ENCODE measurements at places on chromosomes 7 and 10.

DNA sequence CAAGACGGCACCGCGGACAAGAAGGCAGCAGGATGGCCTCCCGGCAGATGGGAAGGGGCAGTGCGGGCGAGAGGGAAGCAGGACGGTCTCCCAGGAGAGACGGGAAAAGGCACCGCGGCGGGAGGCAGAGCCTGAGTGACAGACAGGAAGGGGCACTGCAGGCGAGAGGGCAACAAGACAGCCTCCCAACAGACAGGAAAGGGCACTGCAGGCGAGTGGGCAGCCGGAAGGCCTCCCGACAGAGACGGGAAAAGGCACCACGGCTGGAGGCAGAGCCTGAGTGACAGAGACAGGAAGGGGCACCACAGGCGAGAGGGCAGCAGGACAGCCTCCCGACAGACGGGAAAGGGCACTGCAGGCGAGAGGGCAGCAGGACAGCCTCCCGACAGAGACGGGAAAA, 32.6 kb downstream of the ESYT2 start:
- no peaks in the 10 kb centered on the region for H3K27me3 ChIP-seq
- no peak overlapping the region for H3K27ac ChIP-seq
- H3K36me3 ChIP-seq = peaks cover 10% of the 10 kb centered on the region
- H3K4me1 ChIP-seq = peaks cover 15% of the 10 kb centered on the region
- H3K4me3 ChIP-seq = no peak overlapping the region

DNA sequence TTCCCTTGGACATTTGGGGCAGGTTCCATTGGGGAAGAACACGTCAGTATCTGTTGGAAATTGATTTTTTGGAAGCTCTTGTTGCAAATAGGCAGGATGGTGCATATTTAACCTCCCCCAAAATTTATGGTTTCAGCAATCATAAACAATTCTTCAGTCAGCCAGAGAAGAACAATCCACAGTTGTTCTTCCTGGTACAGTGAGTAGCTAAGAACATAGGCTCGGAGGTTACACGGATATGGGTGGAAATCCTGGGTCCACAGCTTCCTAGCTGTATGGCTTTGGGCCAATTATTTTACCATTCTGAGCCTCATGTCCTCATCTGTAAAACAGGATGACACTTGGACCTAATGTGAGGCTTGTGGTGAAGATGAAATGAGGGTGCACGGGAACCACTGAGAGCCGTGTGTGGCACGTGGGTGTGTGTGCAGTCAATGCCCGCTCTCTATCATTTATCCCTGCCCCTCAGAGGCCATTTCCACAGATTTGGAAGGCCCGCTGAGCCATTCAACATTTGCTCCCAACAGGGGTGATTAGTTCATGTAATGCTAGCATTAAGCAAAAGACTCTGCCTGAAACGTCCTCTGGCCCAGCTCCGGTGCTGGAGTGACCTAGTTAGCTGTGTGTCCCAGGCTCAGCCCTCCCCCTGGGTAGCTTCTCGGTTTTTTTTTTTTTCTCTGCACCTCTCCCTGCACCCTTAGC, 9.7 kb downstream of the CAMK1D start:
- H3K27me3 ChIP-seq = no peaks in the 10 kb centered on the region
- H3K36me3 ChIP-seq = peaks cover 18% of the 10 kb centered on the region
- H3K4me3 ChIP-seq = peak overlapping the region; percentile 11
- no peak overlapping the region for H3K27ac ChIP-seq
- H3K4me1 ChIP-seq = peaks cover 36% of the 10 kb centered on the region

- peaks cover 7% of the 10 kb centered on the region for H3K4me1 ChIP-seq
- H3K4me3 ChIP-seq = peak overlapping the region; percentile 84
- peaks cover 9% of the 10 kb centered on the region for H3K27me3 ChIP-seq
- no peak overlapping the region for H3K27ac ChIP-seq
These were observed 99.5 kb downstream of the HIP1 start for GRCh38 chr7:75639071-75639885.

GRCh38 chr7:80247144-80247543, 112.5 kb downstream of the GNAI1 start:
- no peaks in the 10 kb centered on the region for H3K36me3 ChIP-seq
- H3K4me1 ChIP-seq = no peaks in the 10 kb centered on the region
- H3K27ac ChIP-seq = no peak overlapping the region

GRCh38 chr10:89216056-89216455, 8.9 kb upstream of the CH25H start:
- H3K27ac ChIP-seq = no peak overlapping the region
- H3K36me3 ChIP-seq = peaks cover 3% of the 10 kb centered on the region
- H3K4me1 ChIP-seq = peaks cover 12% of the 10 kb centered on the region
- peaks cover 3% of the 10 kb centered on the region for H3K27me3 ChIP-seq
- H3K4me3 ChIP-seq = no peak overlapping the region
- no peak for DNase-seq

GRCh38 chr7:25586513-25586912, 358.2 kb upstream of the NPVF start:
- H3K36me3 ChIP-seq = no peaks in the 10 kb centered on the region
- H3K27ac ChIP-seq = no peak overlapping the region
- no peaks in the 10 kb centered on the region for H3K27me3 ChIP-seq

- peaks cover 1% of the 10 kb centered on the region for H3K36me3 ChIP-seq
- H3K4me3 ChIP-seq = no peak overlapping the region
- no peaks in the 10 kb centered on the region for H3K27me3 ChIP-seq
- no peak for DNase-seq
- H3K4me1 ChIP-seq = no peaks in the 10 kb centered on the region
These were observed 35.2 kb downstream of the RNF133 start for GRCh38 chr7:122663733-122664132.

- no peak overlapping the region for H3K4me3 ChIP-seq
- H3K27me3 ChIP-seq = no peaks in the 10 kb centered on the region
- H3K4me1 ChIP-seq = peaks cover 44% of the 10 kb centered on the region
- no peak for DNase-seq
- peaks cover 13% of the 10 kb centered on the region for H3K36me3 ChIP-seq
- H3K27ac ChIP-seq = no peak overlapping the region
These were observed 79.5 kb downstream of the AOAH start for GRCh38 chr7:36644625-36645422.

DNA sequence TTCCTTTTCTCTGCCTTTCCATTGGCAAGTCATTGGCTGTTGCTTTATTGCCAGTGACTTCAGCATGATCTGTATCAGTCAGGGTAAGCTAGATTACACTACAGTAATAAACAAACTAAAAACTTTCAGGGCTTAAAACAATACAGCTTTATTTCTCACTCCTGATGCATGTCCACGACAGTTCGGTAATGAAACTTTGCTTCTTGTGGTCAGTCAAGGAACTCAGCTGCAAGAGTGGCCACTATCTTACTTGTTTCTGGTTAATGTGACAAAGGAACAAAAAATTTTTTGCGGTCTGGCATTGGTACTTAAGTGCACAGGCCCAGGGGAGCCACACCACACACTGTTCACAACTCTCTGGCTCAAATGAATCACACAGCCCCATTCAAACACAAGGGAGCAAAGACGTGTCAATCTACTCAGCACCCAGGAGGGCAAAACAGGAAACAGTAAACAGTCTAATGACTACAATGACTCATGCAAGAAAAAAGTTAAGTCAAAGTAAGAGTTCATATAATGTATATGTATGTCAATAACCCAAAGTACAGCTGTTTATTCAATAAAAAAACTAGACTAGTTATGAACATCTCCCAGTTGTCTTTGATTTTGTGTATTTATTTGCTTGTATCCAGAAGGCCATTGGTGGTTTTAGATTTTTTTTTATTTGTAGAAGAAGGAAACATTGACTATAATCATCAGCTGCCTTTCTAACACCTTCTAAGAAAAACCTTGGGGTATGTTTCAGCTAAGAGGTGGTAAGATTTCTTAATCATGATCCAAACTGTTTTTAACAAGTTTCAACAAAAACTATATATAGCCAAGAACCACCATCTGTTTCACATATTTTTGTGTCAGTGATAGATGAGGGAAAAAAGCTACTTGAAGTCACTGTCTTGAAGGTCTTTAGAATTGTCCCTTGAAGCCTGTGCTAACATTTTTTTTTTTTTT, 134.4 kb upstream of the FAM3C start:
- H3K36me3 ChIP-seq = peaks cover 5% of the 10 kb centered on the region
- DNase-seq = peak; percentile 58
- H3K27me3 ChIP-seq = peaks cover 20% of the 10 kb centered on the region
- peak overlapping the region; percentile 29 for H3K4me3 ChIP-seq

GRCh38 chr7:100825215-100825671, 2.1 kb downstream of the EPHB4 start:
- peaks cover 19% of the 10 kb centered on the region for H3K4me1 ChIP-seq
- no peak overlapping the region for H3K4me3 ChIP-seq
- H3K27me3 ChIP-seq = peaks cover 41% of the 10 kb centered on the region
- H3K36me3 ChIP-seq = peaks cover 2% of the 10 kb centered on the region
- no peak for DNase-seq

GRCh38 chr7:111265394-111265793, 174.5 kb downstream of the LRRN3 start:
- peaks cover 8% of the 10 kb centered on the region for H3K36me3 ChIP-seq
- DNase-seq = no peak
- H3K4me1 ChIP-seq = peaks cover 4% of the 10 kb centered on the region
- H3K27me3 ChIP-seq = no peaks in the 10 kb centered on the region

GRCh38 chr7:158508802-158509385, 78.7 kb downstream of the PTPRN2 start:
- no peak for DNase-seq
- H3K27me3 ChIP-seq = peaks cover 15% of the 10 kb centered on the region
- no peaks in the 10 kb centered on the region for H3K4me1 ChIP-seq
- H3K36me3 ChIP-seq = no peaks in the 10 kb centered on the region
- no peak overlapping the region for H3K4me3 ChIP-seq

DNA sequence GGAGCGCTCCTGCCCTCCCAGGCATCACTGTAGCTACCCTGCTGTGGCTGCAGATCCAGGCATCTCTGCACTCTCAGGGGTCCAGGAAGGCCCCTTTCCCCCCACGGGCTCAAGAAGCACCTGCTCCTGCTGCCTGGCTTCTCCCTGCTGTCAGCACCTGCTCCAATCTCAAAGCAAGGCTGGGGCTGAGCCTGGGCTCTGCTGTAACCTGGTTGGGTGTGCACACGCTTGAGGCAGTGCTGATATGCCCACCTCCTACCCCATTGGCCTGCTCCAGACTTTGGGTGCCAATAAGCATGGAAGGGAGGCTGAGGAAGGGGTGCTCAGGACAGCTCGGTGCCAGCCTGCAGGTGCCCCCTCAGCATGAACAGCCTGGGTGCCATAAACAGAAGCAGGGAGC, 185.0 kb downstream of the ZNF438 start:
- H3K36me3 ChIP-seq = peaks cover 5% of the 10 kb centered on the region
- no peak overlapping the region for H3K4me3 ChIP-seq
- no peak overlapping the region for H3K27ac ChIP-seq
- no peak for DNase-seq

GRCh38 chr7:135253851-135254771, 20.5 kb downstream of the STRA8 start:
- H3K27me3 ChIP-seq = no peaks in the 10 kb centered on the region
- DNase-seq = no peak
- no peak overlapping the region for H3K4me3 ChIP-seq
- peaks cover 11% of the 10 kb centered on the region for H3K4me1 ChIP-seq
- H3K36me3 ChIP-seq = no peaks in the 10 kb centered on the region
- H3K27ac ChIP-seq = no peak overlapping the region

GRCh38 chr10:43000651-43001426, 76.0 kb upstream of the RET start:
- H3K36me3 ChIP-seq = no peaks in the 10 kb centered on the region
- no peak for DNase-seq
- no peaks in the 10 kb centered on the region for H3K4me1 ChIP-seq
- no peak overlapping the region for H3K27ac ChIP-seq

DNA sequence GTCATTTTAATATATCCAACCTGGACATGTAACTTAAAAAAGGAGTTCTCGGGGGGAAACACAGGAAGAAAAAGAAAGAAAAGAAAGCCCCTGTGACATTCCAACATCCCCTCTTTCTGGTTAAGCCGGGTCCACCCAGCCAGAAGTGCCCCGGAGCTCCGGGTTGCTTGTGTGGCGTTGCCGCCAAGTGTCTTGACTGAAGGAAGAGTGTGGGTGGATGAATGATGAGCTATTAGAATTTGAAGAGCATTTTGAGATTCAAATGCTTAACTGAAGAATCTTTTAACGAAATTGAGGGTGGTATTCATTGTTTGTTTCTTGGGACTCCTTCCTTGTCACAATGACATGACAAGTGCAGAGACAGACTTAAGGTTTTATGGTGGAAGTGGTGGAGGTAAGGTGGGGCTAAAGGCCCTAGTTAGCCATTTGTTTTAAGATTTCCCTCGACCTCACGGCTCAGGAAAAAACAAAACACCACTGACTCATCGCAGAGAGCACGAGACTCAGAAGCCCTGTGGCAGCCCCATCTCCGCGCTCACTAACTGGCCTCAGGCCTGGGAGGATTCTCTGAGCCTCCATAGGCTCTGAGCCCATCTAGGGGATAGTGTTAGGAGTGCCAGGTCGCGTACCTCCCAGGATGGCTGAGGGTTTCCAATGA, 1.8 kb upstream of the GLI3 start:
- H3K36me3 ChIP-seq = no peaks in the 10 kb centered on the region
- no peak overlapping the region for H3K4me3 ChIP-seq
- H3K27ac ChIP-seq = no peak overlapping the region
- peaks cover 7% of the 10 kb centered on the region for H3K4me1 ChIP-seq

DNA sequence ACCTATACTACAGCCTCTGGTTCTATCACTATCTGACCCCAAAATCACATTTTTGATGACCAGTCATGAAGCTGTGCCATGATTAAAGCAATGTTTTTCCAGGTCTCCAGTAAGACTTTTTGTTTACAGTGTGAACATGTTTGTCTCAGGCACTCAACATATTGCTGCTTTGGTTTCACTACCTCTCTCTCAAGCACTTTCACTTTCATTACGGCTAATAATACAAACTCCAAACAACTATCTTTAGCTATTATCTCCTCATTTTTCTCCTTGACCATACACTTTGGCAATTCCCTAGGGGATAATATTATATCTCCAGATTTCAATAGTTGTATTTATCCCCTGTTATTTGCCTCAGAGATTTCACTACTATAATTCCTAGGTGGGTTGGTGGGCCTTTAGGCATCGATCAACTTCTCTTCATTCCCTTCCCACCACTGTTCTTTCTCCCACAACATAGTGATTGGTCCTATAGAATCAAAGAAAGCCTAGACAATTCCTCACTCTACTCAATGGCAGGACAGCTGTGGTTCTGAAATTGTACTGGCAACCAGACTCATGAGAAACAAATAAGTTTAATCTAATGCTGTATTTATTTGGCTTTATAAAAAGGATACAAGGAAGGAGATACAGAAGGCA, 261.4 kb upstream of the ZWINT start:
- DNase-seq = no peak
- no peak overlapping the region for H3K4me3 ChIP-seq
- H3K4me1 ChIP-seq = no peaks in the 10 kb centered on the region
- H3K36me3 ChIP-seq = no peaks in the 10 kb centered on the region

DNA sequence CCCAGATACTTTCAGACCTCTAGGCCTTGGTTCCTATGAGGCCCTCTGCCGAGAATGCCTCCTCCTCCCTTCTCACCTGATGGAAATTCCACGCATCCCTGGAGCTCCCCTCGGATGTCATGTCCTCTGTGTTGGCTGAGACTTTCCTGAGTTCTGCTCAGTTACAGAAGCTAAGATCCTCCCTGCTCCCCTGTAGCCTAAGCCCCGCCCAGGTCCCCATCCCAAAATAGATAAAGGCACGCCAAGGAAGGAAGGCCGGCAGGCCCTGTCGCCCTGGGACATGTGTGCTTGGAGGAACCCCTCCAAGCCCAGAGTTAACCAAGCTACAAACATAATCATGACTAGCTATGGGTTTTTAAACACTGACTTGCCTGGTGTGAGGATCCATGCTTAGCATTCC, 123.5 kb downstream of the SORBS1 start:
- no peaks in the 10 kb centered on the region for H3K36me3 ChIP-seq
- no peak overlapping the region for H3K27ac ChIP-seq
- peaks cover 10% of the 10 kb centered on the region for H3K4me1 ChIP-seq
- H3K4me3 ChIP-seq = no peak overlapping the region
- no peaks in the 10 kb centered on the region for H3K27me3 ChIP-seq
- no peak for DNase-seq

- peak overlapping the region; percentile 19 for H3K27ac ChIP-seq
- H3K36me3 ChIP-seq = no peaks in the 10 kb centered on the region
- peaks cover 63% of the 10 kb centered on the region for H3K4me1 ChIP-seq
These were observed 64.7 kb upstream of the AOAH start for GRCh38 chr7:36788825-36789470.

Measured in activated naive CD8-positive, alpha-beta T cell treated with anti-CD3 and anti-CD28 coated beads for 36 hours (primary cell).